Foreskin fibroblast (primary cell): ENCODE measurements at places on chromosomes 1 and 21.

DNA sequence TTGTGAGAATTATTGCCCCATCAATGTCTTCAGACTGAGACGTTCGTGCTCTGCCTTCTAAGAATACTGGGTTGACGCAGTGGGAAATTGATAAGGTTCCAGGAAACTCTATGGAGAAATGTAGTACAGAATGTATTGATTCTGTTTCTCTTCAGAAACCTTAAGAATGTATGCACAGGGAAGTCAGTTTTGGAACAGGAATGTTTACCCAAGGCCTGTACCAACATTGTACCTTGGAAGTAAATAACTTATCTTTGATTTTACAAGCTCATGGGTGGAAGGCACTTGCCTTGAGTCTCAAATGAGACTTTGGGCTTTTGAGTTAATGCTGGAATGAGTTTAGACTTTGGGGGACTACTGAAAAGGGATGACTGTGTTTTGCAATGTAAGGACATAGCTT lies 59.5 kb upstream of the PCP4 start:
- no peak for DNase-seq

- no peak for DNase-seq
Measured at GRCh38 chr1:179814546-179814838, 63.1 kb downstream of the TOR1AIP2 start.

DNA sequence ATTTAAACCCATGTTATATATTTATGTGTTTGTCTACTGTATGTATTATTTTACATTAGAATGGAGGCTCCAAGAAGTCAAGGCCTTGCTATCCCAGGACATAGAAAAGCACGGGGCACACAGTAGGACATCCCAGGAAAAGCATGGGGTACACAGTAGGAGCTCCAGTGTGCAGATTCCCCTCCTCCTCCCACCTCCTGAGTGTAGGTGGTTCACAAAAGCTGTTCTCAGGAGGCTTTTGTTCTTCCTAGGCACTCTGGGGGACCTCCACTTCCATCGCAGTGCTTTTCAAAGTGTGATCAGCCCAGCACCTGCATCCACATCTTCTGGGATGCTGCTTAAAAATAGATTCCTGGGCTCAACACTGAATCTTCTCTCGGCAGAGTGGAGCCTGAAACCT lies 30.8 kb upstream of the VTCN1 start:
- no peak for DNase-seq

DNA sequence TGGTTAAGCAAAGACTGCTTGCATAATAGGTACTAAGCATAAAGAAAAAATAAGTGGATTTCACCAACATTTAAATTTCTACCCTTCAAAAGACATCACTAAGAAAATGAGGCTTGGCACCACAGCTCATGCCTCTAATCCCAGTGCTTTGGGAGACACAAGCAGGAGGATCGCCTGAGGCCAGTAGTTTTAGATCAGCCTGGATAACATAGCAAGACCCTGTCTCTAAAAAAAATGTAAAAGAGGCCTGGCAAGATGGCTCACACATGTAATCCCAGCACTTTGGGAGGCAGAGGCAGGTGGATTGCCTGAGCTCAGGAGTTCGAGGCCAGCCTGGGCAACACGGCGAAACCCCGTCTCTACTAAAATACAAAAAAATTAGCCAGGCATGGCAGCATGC lies 73.0 kb downstream of the PIGK start:
- DNase-seq, result no peak

DNA sequence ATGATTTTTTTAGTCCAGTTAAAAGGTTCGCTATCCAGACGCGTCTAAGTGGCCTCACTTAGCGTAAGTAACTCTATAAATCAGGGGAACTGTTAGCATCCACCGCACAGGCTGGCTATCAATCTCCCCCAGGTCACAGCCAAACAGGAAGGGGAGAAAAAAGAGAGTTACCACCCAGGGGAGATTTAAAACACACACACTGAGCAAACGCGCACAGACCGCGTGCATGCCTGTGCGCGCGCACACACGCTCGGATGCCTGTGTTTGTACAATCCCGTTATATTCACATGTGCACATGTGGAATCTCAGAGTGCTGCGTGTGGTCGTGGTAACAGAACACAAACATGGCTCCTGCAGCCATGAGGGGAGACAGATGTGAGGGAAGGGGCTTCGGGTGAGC lies 125.4 kb downstream of the CASZ1 start:
- DNase-seq, result no peak

DNA sequence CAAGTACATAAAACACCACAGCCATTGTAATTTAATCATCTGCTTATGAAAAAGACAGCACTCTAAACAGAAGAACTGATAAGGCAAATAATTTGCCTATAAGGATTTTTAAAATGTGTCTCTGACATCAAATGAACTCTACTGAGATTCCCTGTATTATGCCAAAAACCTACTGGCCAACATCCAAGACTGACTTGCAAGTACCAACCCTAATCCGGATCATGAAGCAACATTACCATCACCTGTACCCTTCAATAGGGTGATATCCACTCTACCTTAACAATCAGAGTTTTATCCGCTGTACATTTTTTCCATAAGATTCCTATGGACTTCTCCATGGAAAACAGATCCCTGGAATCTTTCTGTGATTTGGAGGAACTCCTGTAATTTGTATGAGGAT lies 4.6 kb downstream of the RGS7 start:
- DNase-seq, result no peak

- DNase-seq, result no peak
Measured at GRCh38 chr1:219432191-219432606, 180.7 kb downstream of the ZC3H11B start.

GRCh38 chr1:91596474-91596873 lies 95.8 kb downstream of the CDC7 start:
- DNase-seq, result peak; percentile 45

DNA sequence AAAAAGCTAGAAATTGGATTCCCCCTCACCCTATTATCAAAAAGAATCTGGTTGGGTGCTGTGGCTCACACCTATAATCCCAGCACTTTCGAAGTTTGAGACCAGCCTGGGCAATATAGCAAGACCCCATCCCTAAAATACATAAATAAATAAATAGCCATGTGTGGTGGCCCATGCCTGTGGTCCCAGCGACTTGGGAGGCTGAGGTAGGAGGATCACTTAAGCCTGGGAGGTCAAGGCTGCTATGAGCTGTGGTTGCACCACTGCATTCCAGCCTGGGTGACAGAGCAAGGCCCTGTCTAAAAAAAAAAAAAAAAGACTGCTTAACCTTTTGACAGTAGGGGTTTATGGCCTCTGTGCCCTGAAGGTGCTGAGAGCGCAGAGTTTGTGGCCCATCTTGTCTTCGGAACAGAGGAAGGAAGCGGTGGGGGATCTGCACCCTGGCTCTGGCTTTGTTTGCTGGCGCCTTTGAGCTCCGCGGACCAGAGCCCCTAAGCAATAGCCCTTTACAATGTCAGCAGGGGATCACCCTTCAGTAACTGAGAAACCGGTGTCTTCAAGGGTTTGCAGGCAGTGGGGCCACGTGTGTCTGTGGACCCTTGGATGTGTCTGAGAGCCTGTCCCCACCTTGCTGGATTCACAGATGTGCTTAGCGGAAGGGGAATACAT lies 22.1 kb downstream of the SLC2A7 start:
- no peak for DNase-seq

DNA sequence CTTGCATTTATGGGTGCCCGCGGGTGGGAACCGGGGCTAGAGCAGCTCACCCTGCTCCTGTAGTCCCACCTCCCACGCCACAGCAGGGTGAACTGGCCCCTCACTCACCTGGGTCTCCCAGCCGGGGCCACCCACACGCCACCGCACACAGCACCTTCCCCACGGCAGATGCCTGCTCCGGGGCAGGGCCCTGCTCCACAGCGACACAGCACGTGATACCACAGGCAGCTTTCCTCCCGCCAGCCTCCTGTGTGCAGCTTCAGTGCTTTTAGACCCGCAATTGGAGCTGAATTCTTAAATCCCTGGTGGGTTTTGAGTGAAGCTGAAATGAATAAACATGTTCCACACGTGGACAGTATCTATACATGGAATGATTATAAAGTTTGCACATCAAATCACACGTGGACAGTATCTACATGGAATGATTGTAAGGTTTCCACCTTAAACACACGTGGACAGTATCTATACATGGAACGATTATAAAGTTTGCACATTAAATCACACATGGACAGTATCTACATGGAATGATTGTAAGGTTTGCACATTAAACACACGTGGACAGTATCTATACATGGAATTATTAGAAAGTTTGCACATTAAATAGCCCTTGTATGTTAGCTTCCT lies 93.1 kb upstream of the COL6A1 start:
- no peak for DNase-seq

- DNase-seq, result no peak
Measured at GRCh38 chr1:54453022-54453421, 46.8 kb upstream of the SSBP3 start.

DNA sequence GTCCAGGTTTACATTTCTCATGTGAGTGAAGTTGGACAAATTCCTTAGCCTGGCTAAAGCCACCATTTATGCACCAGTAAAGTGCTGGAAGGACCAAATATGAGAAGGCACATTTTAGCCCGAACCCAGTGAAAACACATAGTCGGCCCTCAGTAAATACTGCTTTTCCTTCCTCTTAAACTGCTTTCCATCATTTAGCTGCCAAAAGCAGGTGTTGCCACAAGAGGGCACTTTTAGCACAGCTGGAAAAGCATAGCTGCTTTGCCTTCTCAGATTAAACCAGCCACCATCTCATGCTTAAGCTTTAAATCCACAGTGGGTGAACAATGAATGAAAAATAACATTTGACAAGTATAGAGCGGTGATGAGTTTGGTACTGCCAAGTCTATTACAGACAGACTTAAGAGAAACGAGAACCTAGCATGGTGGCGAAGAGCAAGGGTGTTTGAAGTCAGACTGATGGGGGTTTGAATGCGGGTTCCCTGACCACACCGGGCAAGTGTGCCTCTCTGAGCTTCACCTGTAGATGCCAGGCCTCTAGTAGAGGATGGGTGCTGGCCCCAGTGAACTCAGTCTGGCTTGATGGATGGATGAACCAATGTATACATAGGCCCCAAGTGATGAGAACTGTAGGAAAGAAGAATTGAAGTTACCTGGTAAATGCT lies 57.8 kb downstream of the SLC35D1 start:
- peak; percentile 85 for DNase-seq

GRCh38 chr1:96682056-96682455 lies 39.5 kb upstream of the PTBP2 start:
- no peak for DNase-seq

- DNase-seq, result no peak
Measured at GRCh38 chr1:244759158-244759557, 76.3 kb upstream of the COX20 start.

GRCh38 chr1:247111700-247112478 lies 7.7 kb upstream of the ZNF669 start:
- DNase-seq, result peak; percentile 48

DNA sequence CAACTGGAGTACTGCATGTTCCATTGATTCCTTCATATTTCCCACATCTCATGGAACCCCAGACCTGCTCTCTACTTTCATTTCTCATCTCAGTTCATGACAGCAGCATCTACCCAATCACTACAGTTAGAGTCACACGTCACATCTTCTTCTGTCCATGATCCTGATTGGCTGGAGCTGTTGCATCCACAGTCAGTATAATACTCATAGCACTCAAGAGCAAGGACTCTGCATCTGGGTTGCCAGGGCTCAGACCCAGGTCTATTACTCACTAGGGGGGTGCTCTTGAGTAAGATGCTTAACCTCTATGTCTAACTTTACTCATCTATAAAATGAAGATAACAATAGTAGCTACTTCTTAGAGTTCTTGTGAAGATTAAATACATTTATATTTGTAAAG lies 4.4 kb upstream of the XPR1 start:
- peak; percentile 13 for DNase-seq
